NCI-H345 (cell line): ENCODE measurements at places on chromosomes 2 and 18.

- no peak for DNase-seq
Observed at GRCh38 chr18:63183952-63184770, 135.4 kb downstream of the BCL2 start.

DNA sequence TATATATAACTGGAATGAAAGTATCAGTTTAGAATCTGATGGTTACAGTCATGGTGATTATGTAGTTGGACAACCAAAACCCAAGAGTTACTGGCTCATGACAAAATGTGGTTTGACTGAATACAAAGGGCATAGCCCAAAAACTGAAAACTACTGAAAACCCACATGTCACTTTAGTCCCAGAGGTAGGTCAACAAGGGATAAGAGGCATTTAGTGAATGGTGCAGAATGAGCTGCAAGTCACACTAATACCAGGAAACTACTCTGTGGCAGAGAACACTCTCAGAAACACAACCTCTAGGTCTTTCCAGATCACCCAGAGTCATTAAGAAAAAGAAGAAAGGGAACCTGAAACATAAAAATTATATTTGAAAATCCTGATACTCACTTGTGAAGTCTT is 154.5 kb downstream of the AGPS start:
- no peak for DNase-seq

DNA sequence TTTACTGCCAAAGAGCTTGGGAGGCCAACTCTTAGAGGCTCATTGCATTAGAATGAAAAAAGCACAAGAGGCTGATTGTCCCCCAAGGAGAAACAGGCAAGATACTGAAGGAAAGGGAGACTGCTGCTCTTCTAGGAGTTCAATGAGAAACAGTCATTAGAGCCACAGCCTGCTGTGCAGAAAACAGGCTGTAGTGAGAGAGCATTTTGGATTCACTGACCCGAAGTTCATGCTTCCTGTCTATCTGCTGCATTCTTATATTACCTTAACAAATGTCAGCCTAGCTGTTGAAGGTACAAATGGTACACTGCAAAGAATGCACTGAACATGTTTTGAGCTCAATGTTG is 423.3 kb downstream of the SETBP1 start:
- no peak for DNase-seq

- DNase-seq = no peak
Observed at GRCh38 chr2:237457388-237457941, 29.6 kb upstream of the MLPH start.

GRCh38 chr2:101208830-101209229 is 43.9 kb upstream of the CNOT11 start:
- DNase-seq = no peak

DNA sequence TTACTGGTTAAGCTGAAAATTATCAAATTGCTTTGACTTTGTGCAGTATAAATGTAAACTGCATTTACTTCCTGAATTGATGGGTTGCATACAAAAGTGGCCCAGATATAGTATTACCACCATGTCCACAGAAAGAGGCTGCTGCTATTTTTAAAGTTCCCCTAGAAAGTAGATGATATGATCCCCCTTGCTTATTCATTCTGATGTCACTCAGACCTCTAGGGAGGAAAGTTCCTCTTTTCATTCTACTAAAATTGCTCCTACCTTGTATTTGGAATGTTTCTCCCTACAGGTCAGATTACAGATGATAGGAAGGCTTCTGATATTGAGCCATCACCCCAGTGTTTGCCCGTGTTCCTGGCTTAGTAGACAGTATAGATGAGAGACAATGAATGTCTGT is 247.6 kb upstream of the TNP1 start:
- DNase-seq = no peak

DNA sequence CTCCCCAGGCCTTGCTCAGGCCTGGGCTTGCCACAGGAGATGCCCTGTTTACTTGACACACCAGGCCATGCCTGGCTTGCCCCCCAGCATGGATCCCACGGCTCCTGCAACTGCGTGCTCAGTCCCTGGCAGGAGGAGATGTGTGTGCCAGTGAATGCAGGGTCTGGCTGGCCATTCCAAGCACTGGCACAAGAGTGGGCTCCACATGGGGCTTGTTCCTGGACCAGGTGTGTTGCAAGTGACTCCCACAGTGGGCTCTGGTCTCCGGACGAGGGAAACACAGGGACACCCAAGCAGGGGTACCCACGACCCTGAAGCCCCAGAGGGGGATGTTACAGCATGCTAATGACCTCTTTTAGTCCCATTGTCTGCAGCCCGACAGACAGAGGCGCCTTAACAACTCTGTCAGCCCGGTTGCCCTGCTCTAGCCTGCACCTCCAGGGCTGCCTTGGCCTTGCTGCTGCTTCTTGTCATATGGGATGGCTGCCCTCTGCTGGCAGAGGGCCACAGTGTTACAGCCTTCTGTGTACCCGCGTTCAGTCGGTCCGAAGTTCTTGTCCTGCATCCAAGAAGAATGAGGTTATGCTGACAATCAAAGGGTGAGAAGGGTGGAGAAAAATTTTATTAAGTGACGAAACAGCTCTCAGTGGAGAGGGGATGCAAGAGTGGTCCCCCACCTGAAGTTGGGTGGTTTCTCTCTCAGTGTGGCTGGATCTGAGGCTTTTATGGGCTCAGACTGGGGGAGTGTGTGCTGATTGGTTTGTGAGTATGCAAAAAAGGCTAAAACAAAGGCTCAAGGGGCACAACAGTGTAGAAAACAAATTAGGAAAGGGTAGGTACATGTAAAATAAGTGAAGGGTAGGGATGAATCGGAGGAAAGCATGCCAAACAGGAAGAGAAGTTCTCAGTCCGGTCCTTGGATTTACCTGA is 180.4 kb downstream of the MBD5 start:
- no peak for DNase-seq

DNA sequence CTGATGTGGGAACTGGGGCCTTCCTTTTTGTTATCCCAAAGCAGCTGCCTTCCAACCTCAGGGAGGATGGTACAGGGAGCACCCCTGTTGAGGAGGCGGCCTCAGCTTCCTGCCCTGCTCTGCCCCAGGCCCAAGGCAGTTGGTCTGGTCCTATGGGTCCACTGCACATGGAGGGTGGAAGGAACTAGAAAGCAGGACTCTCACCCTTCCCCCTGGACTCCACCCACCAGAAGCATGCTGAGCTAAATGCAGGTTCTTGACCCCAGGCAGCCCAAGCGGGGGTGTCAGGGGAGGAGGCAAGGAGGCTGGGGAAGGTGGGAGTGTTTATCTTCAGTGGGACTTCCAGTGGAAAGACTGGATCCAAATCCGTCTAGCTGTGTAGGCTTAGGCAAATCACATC is 158.5 kb downstream of the SMAD2 start:
- DNase-seq = no peak

DNA sequence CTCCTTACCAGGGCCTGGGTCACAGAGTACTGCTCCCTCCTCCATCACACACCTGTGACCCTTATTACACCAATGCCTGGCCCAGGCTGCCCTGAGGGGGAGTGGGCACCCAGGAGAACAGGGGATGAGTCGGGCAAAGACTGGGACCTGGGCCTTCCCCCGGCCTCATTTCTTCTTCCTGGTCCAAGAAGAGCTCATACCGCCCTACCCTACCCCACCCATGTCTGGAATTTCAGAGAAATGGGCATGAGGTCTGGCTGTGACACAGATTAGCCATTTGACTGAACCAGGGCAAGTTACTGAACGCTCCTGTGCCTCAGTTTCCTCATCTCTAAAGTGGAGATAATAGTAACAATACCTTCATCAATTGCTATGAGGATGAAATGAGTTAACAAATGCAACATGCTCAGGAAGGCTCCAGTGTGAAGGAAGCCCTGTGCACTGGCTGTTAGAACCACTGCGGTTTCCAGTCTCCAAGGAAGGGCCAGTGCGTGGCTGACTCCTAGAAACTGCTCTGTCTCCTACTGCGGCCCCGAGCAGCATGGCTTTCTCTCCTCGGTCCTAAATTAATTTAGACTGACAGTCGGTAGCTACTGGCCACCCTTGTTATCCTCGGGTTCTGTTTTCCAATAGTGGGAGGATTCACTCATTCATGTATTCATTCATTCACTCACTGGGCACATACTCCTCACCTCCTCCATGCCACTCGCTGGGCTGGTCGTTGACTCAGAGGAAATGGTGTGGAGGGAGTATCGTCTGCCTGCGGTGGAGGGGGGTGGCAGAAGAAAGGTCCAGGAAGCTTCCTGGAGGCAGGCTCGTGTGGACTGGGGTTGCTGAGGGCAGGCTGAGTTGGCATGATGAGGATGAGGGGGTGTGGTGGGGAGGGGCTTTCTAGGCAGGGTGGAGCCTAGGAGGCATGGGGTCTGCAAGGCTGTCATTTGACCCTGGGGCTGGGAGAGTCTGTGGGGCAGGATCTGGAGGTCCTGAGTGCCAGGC is 175.6 kb downstream of the GLI2 start:
- DNase-seq = no peak

- no peak for DNase-seq
Observed at GRCh38 chr2:165044505-165045303, 89.4 kb upstream of the SLC38A11 start.

DNA sequence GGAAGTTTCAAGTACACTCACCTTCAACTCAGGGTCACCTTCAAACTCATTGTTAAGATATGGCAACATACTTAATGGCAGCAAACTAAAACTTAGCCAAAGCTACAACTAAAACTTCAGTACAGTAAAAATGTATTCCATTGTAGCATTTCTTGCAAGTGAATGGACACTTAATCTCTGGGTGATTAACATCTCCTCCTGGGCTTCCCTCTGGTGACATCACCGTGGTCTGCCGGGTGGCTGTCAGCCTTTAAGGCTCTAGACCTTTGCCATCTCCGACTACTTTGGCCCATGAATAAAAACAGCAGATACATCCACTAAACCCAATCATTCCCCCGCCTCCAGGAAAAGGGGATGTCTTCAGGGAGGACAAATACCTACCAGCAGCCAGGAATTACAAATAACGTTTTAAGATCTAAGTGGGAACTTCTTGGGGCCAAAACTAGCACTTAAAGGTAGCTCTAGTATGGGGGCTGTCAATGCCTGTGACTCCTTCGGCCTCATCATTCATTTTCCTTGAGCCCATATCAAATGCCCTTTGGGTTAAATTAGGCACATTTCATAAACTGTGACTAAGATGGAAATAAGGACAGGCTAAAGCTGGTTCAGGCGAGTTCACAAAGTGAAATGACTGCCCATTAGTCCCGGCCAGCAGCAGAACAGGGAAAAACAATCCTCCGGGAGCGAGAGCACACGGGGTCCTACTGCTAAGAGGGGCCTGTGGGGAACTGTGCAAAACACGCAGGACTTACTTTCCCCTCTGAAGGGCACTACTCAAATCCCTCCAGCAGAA is 1.1 kb downstream of the TFCP2L1 start:
- no peak for DNase-seq

GRCh38 chr2:20224716-20225293 is at the start of gene SDC1:
Gene SDC1 (minus strand): TSS chr2:20225130. CDS start chr2:20224867, 263 bp downstream.
- peak; percentile 90 for DNase-seq

DNA sequence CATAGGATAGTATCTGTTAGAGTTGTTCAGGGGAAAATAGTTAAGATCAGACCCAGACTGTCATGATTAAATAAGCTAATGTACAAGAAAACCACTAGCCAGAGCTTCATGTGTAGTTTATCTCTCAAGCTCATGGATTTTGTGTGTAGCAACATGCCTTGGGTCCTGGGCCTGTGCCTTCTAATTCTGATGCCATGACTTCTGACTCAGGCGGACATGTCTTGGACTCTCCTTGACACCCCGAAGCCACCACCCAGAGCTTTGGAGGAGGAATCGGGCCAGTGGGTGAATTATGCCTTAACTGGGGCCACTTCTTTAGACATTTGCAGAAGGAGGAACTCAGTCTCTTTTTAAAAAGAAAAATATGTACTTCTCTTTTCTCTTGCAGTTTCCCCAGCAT is 68.7 kb downstream of the NPAS2 start:
- DNase-seq = no peak

GRCh38 chr2:185828326-185828725 is 89.7 kb downstream of the FSIP2 start:
- no peak for DNase-seq

DNA sequence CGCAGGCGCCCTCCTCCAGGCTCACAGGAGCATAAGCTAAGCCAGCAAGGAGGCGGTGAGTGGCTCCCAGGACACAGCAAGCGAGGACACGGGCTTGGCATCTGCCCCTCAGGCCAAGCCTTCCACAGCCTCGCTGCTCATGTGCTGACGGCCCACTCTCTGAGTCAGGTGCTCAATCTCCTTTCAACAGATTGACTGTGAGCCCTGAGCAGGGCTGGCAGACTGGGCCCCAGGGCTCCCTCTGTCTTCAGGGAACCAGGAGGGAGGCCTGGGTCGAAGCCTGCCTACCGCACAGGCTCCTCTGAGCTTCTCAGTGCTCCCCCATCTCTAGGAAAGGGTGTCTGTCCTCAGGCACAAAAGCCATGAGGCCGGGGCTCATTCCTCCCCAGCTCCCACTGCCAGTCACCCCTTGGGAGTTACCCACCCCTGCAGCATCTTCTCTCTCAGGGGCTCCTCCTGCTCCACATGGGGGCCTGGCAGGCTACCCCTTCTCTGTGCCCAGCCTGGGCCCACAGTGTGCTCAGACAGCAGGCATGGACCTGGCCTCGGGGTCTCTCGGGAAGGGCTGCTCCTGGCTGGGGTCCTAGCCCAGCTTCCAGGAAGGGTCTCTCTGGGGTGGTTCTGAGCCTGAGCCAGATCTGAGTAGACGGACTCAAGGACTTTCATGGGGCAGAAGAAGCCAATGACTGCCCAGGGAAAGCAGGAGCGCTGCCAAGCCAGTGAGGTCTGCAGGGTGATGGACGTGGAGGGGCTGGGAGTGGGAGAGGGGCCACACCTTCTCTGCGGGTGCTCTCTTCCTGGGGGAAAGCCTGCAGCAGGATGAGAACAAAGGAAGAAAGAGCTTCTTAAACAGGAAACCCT is 138.0 kb upstream of the GPC1 start:
- DNase-seq = no peak

DNA sequence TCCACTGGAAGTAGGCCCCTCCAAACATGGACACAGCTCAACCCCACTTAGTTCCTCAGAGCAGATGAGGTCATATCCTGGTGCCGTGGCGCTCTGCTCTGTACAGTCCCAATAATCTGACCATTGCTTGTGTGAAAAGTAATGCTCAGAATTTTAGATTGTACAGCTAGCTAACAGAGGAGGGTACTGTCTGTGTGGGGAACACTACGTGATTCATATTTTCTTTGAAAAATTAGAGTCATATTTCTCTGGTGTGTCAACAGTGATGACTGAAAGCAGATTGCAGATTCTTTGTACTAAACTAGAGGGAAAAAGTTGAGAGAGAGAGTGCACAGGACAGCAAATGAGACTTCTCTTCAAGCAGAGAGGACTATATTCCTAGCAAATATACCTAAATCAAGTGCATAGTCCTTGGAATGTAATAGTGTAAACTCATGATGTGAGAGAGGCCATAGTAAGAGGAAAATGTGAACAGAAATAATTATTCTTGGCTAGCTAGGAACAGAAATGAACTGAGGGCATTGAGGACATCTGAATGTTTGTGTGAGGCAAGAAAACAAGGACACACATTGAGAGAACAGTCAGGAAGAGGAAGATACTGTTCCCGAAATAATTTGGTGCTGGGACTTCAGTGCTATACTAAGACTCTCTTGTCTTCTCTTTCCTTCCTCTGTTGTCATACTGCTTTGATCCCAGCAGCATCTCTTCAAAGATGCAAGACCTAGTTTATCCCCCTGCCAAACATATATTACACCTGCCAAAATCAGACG is 157.0 kb upstream of the RND3 start:
- no peak for DNase-seq
